ENCODE measurements at places on chromosomes 13 and 19. TPM values are rescaled to one million over a fixed set of nuclear protein-coding genes. Genes with fewer than 3 reads are reported as not detected.

The KLK1 gene
- 1.5 TPM for total RNA-seq

The DCT gene
- total RNA-seq: 3.0 TPM

The ACP7 gene
- total RNA-seq: not detected

The PPFIA3 gene
- 15.7 TPM for total RNA-seq

The CYP4F22 gene
- not detected for total RNA-seq

- no peak for DNase-seq
These were observed 24.2 kb downstream of the ZFR2 start for GRCh38 chr19:3844596-3844995.

- DNase-seq: no peak
These were observed 6.9 kb downstream of the GYS1 start for GRCh38 chr19:48986211-48986610.

DNA sequence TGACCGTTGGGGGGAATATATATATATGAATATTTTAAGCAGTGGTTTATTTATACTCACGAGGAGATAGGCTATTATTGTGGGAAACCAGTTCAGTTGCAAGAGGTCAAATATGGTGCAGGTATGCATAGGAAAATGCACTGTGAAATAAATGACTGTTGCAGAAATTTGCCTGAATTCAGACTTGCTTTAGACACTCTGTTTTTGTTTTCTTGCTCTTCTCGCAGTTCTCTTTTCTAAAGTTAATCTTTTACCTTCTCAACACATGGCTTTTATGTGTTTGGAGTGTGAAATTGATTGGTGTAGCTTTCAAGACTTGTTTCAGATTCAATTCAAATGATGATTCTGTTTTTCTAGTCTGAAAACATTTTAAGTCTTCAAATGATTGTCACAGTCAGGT lies 109.7 kb downstream of the LRCH1 start:
- no peak for DNase-seq

GRCh38 chr13:51052581-51052980 lies 58.5 kb downstream of the C13orf42 start:
- DNase-seq: no peak

Measured in adrenal gland (tissue), 19 donors.